ENCODE measurements at places on chromosomes 7 and 10. TPM values are rescaled to one million over a fixed set of nuclear protein-coding genes. Genes with fewer than 3 reads are reported as not detected.

The CDK14 gene
- total RNA-seq, result 11.6 TPM

The MBL2 gene
- total RNA-seq, result not detected

The CHST3 gene
- total RNA-seq, result 17.1 TPM

The NODAL gene
- 0.23 TPM for total RNA-seq

The ZPBP gene
- total RNA-seq, result not detected

The RBP3 gene
- total RNA-seq, result not detected

The DPYSL4 gene
- total RNA-seq, result 0.94 TPM

The BTBD16 gene
- total RNA-seq, result 0.15 TPM

The PON1 gene
- total RNA-seq, result not detected

The SLC29A4 gene
- total RNA-seq, result 8.6 TPM

The CRYGN gene
- total RNA-seq, result not detected

The C10orf143 gene
- total RNA-seq, result not detected

The EVX1 gene
- not detected for total RNA-seq

The SVIL gene
- 13.4 TPM for total RNA-seq

The SEMA4G gene
- total RNA-seq, result 2.1 TPM

The LIPA gene
- 68.3 TPM for total RNA-seq

The CALHM1 gene
- not detected for total RNA-seq

The MYOZ1 gene
- total RNA-seq, result 0.86 TPM

The PDSS1 gene
- total RNA-seq, result 10.7 TPM

The SSC4D gene
- total RNA-seq, result 0.87 TPM

The BUD23 gene
- total RNA-seq, result 85.3 TPM

The UPK3BL2 gene
- total RNA-seq, result 2.3 TPM

The EIF5AL1 gene
- total RNA-seq, result 0.84 TPM

The HOXA7 gene
- total RNA-seq, result 3.6 TPM

The NEUROD6 gene
- total RNA-seq, result not detected

The FAM237B gene
- not detected for total RNA-seq

The LRRC17 gene
- total RNA-seq, result not detected

The NUTM2E gene
- total RNA-seq, result not detected

The AKR1C4 gene
- not detected for total RNA-seq

The NUTM2A gene
- 1.0 TPM for total RNA-seq

The NKX6-2 gene
- not detected for total RNA-seq

The GHRHR gene
- not detected for total RNA-seq

The ARHGAP22 gene
- total RNA-seq, result 9.0 TPM

The ANKRD61 gene
- not detected for total RNA-seq

The OR2A42 gene
- not detected for total RNA-seq

The SUFU gene
- total RNA-seq, result 3.4 TPM

Measured in hair follicular keratinocyte (primary cell).